ENCODE measurements at places on chromosomes 16 and 17.

DNA sequence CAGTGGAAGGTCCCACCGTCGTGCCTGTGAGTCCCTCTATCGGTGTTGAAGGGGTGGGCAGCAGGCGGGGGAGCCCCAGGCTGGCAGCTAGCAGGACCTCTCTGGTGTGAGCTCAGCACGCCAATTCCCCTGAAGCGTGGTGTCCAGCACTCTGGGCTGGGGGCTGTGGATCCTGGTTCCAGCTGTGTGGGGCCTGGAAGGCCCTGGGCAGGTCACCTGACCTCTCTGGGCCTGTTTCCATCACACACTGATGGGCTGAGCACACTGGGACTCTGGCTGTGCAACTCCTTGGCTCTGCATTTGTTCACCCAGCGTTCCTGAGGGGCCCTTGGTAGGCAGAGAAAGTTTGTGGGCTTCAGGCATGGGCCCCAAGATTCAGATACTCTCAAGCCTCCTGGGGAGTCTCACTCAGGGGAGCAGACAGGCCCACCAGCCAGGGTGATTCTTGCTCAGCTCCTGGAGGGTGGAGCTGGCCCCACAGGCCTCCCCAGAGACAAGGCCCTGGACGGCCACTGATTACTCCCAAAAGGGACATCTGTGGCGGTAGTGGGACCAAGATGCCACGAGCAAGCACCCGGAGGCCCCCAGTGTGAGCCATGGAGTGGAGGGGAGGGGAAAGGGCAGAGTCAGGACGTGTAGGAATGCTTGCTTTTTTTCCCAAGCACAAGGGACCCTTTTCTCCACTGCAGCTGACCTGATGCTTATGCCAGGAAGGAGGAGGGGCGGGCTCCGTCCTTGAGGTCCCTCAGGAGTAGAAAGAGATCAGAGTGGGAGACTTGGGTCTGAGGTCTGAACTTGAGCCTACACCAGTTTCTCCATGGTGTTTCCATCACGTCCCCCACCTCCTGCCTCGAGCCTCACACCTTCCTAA lies 8.5 kb downstream of the SCGB1C2 start:
- DNase-seq = no peak

DNA sequence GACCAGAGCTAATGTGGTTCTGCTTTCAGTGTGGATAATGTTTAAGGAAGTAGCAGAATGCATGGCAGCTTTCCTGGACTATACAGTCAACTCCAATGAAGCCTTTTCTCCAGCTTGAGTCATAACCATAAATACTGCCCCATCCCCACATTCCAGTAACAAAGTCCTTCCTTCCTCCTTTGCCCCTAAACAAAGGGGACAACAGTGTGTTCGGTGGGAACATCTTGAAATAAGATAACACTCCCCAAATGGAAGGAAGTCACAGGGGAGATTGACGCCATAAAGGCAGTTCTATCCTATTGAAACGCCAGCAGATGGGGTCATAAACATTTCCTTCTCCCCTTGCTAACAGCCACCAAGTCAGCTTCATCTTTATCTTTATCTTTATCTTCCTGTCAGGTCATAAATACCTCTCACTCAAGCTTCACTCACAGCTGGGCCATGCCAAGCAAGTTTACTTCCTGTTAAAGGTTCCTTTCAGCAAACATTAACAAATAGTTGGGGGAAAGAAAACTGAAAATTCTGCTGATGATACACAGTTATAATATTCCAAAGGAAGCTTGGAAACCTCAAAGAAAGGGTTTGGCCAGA lies 136.7 kb downstream of the SNX11 start:
- no peak for DNase-seq

GRCh38 chr16:72815348-72816318 lies 232.3 kb downstream of the ZFHX3 start:
- DNase-seq = no peak

- DNase-seq = no peak
These were observed 36.7 kb upstream of the CCL1 start for GRCh38 chr17:34399725-34400124.

GRCh38 chr17:30961209-30962188 lies 9.3 kb upstream of the RNF135 start:
- no peak for DNase-seq

DNA sequence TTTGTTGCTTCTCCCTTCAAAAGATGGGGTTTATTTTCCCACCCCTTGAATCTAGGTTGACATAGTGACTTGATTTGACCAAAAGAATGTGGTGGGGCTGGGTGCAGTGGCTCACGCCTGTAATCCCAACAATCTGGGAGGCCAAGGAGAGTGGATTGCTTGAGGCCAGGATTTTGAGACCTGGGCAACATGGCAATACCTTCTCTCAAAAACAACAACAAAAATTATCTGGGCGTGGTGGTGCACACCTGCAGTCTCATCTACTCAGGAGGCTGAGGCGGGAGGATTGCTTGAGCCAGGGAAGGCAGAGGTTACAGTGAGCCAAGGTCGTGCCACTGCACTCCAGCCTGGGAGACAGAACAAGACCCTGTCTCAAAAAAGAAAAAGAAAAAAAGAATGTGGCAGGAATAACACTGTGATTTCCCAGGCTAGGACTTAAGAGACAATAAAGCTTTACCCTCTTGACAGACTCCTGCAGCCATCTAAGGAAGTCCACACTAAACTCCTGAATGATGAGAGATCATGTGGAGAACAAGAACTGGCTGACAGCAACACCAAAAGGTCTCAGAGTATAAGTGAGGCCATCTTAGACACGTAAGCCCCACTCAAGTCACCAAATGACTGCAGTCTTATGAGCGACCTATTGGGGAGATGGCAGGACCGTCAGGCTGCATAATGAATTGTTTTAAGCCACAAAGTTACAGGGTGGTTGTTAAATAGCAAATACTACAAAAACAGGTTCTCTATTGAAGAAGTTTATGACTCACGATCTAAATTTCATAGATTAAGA lies 37.0 kb downstream of the FBXL20 start:
- no peak for DNase-seq

DNA sequence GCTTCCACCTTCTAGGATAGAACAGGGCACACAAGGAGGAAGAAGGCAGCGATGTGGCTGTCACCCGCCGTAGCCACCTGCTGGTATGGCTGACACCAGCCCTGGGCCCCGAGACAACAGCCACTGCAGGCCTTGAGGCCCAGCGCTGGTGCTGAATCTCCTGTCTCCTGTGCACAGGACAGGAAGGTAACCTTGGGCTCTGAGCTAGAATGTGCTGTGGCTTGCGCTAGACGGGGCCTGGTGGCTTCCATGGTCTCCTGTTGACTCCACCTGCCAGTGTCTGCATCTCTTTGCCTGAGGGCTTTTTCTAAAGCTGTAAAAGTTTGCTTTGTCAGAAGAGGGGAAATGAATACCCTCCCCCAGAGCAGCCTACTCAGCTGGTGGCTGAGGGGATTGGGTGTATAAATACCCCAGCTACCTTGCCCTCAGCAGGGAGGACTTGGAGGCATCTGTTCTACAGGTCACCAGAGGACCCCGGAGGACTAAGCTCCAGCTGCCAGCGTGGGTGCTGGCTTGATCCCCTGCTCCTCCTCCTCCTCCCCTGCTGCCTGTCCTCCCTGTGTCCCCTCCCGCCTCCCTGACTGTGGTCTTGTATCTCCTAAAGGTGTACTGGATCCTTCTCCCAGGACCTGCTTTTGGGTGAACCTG lies 76.1 kb upstream of the SDK2 start:
- DNase-seq = no peak

GRCh38 chr17:49996121-49996494 lies 1.1 kb upstream of the DLX3 start:
- DNase-seq = no peak

GRCh38 chr17:48001197-48001596 lies 30.3 kb downstream of the CDK5RAP3 start:
- DNase-seq = no peak

DNA sequence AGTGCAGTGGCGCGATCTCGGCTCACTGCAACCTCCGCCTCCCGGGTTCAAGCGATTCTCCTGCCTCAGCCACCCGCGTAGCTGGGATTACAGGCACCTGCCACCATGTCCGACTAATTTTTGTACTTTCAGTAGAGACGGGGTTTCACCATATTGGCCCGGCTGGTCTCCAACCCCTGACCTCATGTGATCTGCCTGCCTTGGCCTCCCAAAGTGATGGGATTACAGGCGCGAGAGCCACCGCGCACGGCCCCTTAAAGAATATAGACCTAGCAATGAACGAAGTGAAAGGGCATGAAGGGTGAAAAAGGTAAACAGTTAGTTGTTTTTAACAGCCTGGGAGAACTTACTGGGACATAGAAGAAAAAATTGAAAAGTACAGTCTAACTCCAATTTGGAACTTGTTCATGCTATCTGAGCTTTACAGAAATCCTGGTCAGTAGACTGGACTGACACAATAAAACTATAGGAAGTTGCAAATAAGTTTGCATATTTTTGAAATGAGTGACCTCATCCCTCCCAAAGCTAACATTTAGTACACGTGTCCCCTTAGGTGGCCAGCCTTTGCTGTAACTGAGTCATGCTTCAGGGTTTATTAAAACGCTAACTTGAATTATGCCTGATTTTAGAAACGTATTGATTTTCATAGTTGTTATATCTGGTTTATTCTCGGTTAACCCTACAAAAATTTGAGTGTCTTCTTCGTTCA lies 1.8 kb downstream of the COG1 start:
- DNase-seq = no peak

GRCh38 chr17:4972752-4973151 lies 5.1 kb upstream of the SPAG7 start:
- DNase-seq = no peak

DNA sequence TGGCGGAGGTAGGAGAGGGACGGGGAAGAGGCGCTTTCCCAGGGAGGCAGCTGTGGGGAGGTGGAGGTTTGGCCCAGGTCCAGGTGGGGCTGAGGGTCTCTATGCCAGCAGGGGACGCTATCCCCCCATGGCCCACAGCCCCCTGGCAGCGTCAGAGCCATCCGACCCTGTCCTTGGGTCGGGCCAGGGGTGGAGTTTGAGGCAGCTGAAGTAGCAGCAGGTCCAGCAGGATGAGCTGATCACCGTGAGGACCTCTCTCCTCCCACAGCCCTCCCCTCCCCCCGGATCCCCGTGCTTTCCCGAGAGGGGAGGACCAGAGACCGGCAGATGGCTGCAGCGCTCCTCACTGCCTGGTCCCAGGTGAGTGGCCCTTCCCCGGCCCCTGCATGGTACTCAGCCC lies 3.2 kb downstream of the ZNF205 start:
- no peak for DNase-seq

DNA sequence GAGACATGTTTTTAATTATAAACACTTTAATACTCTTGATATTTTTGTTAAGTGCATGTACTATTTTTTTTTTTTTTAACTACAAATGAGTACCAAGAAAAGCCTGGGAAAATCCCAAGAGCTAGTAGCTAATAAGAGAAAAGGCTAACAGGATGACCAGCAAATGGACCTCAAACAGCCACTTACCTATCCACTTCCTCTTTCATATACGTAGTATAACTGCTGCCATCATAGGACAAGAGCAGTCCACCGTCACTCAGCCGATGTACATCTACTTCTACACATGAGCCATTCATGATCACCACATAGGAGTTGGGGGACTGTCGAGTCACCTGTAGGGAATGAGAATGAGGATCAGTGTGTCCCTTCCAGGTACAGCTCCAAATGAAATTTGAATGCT lies 128.0 kb upstream of the C17orf78 start:
- DNase-seq = no peak

DNA sequence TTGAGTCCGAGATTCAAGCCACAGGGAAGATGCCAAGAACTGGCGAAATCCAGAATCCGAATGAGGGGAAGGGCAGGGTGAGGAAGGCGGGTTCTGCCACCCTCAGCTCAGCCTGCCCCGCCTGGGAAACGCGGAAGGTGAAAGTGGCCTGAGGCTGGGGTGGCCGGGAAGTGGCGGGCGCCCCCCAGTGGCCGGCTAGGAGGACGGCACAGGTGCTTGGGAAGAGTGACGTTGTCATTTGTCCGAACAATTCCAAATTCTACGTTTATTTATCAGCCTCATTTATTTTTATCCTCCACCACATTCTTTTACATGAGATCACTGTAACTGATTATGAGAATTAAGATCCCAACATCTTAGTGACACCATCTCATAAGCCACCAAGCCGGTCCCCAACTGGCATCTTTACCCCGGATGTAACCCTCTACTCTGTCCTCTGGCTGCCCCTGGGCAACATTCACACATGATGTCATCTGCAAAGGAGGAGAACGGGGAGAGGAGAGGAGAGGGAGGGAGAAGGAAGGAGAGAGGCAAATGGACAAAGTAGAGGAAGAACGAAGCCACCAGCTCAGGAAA lies 21.3 kb downstream of the SRCIN1 start:
- no peak for DNase-seq

DNA sequence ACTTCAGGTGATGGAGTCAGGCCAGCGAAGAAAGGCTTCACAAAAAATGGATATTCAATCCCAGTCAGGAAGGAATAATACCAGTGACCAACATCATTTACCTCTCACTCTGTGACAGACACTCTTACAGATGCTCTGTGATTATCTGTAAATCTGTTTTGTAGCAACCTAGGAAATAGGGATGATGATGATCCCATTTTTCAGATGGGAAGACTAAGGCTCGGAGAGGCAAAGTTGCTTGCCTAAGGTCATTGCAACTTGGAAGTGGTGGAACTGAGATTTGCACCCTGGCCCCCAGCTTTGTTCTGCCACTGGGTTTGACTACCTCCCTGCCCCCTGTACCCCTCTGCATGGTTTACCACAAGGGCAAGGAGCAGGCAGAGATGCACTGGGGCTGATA lies 14.1 kb upstream of the WSCD1 start:
- DNase-seq = no peak

- DNase-seq = no peak
These were observed 711 bp downstream of the ALYREF start for GRCh38 chr17:81890447-81891302.

GRCh38 chr16:27781981-27782880 lies 232.3 kb downstream of the KATNIP start:
- no peak for DNase-seq

DNA sequence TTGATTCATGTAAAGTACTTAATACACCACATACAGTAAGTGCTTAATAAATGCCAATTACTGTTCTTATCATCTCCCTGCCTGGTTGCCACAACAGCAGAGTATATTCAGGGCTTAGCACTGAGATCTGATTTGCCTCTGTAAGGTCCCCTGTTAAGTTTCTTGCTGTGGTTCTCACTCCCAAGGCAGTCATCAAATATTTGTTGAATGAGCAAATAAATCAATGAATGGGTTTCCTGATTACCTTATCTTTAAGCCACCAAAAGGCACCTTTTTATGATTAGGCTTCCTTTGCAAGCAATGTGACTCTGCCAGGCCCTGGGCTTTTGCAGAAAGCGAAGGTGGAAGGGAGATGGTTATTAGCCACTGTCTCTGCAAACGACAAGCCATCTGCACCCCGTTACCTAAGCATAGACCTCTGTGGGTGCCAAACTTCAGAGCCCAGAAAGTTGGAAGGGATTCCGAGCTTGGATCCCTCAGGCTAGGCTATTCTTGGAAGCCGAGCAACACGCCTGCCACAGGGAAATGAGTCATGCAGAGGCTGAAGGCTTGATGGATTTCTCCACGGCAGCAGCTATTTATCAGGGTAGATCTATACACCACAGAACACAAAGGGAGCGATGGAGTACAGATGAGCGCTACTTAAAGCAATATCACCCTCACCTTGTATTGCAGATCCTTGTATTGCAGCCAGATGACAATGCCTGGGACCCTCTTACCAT lies 102.0 kb downstream of the GRIN2A start:
- no peak for DNase-seq

- no peak for DNase-seq
These were observed 7.7 kb downstream of the GIT1 start for GRCh38 chr17:29581583-29582253.

- no peak for DNase-seq
These were observed 1.3 kb downstream of the RBBP6 start for GRCh38 chr16:24540602-24541210.
